ENCODE measurements at places on chromosomes 16 and 17.

DNA sequence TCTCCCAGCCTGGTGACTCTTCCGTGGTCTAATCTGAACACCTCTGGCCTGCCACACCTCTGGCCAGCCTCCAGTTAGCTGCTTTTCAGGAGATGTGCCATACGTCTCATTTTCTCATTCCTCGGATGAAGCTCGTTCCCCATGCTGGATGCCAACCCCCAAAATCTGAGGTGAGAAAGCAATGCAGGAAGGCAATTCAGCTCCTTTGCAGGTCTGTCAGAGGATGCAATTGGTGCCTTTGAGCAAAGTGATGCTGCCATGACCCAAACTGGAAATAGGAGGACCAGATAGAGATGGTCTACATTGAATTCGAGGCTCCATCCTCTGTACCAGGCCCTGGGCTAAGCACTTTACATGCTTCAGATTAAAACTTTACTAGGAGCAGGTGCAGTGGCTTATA is 11.0 kb upstream of the CUEDC1 start:
- DNase-seq, result no peak

DNA sequence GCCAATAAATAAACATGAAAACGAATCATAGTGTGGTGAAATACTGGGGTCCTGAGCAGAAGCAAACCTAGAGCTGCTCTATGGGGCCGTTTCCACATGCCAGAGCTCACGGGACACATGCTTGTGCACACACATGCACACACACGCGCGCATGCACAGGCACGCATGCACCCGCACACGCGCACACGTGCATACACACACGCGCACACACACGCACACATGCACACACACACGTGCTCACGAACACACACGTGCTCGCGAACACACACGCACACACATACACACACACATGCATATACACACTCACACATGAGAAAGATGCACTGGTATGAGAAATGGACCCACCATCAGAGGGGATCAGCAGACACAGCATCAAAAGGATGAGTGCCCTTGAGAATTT is 52.2 kb upstream of the DNAJA2 start:
- no peak for DNase-seq

DNA sequence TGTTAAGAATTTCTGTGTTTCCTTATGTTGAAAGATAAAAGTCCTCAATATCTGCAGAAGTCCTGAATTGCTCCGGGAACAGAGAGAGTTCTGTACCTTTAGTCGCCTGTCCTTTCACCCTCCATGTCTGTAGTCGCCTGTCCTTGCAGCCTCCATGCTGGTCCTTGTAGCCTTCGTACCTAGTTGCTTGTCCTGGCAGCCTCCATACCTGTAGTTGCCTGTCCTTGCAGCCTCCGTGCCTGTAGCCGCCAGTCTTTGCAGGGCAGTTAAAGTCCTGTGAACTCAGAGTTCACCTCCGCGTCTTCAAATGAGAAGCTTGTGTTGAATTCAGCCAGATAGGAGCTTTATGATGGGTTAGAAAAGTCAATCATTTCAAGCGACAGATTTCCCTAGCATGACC is 19.5 kb upstream of the ITGAX start:
- DNase-seq, result no peak

DNA sequence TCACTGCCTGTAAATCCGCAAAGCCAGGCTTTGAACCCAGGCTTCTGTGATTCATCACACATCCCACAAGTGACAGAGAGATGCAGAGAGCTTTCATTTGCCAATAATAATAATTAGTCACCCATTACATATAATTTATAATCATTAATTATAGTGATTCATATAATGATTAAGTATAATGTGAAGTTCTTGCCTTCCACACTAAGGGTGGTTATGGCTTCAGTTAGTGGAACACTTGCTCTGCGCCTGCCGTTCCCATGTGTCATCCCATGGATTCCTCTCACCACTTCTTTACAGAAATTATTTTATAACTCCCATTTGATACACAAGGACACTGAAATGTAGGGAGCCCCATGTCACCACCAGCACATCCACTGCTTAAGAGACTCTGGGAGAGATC is 39.8 kb upstream of the XYLT1 start:
- DNase-seq, result no peak

GRCh38 chr17:18105027-18105426 is 3.5 kb upstream of the MYO15A start:
- DNase-seq, result no peak

- no peak for DNase-seq
Measured at GRCh38 chr16:72908362-72909167, 139.4 kb downstream of the ZFHX3 start.

GRCh38 chr17:9239246-9239792 is 218.0 kb downstream of the NTN1 start:
- DNase-seq, result no peak

DNA sequence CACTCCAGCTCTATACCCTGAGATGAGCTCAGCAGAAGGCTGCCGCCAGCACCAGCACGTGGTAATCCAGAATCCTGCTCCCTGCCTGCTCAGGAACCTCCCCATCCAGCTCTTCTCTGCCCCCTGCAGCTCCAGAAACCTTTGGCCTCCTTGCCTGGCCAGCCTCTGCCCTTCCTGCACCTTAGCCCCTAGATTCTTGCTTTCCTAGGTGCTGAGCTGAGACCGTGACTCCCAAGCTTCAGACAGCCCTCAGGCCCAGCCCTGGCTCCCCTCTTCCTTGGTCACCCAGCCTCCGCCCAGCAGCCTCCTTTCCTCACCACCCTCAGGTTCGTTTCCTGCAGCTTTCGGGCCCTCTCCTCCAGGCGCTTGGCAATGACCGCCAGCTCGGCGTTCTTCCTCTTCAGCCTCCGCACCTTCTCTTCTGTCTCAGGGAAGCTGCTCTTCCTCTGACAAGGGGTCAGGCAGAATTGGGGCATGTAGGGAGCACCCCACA is 2.6 kb downstream of the TSPOAP1 start:
- DNase-seq, result no peak

DNA sequence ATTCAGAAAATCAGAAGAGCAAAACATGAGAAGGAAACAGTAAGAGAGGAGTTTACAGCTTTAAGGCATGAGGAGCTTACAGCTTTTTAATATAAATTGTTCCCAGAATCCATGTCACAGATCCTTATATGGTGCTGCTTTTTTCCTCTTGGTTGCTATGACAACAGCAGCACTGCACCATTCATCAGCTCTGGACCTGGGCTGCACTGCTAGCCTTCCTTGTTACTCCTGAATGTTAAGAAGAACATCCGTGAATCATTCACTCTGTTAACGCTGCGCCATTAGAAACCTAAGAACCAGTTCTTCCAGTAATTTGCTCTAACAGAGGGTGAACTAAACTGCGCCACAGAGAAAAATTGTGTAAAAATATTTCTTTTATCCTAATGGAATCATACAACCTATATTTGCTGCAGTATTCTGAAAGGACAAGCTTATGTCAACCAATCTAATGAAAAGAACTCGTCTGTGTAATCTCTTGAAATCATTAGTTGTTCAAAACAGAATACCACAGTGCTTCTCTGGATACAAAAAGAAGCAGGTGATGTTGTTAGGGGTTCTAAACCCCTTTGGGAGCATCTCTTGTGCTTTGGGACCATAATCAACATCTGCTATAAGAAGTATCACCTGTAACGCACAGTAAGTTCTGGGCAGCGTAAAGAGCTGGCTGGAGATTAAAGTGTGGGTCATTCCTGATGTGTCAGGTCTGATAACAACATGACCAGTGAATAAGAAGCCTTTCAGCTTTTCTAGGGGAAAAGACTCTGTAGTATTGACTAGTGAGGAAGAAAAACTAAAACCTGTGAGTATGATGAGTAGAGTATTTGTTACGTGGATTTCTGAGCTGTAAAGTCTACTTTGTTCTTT is 151.2 kb downstream of the TANC2 start:
- peak; percentile 61 for DNase-seq

Data from occipital lobe (tissue), 3 donors.